CD4-positive, alpha-beta T cell treated with Interferon gamma for 1 hour (primary cell): ENCODE measurements at places on chromosomes 2 and 18.

GRCh38 chr18:58668211-58668610 is 3.1 kb upstream of the MALT1 start:
- DNase-seq, result no peak

DNA sequence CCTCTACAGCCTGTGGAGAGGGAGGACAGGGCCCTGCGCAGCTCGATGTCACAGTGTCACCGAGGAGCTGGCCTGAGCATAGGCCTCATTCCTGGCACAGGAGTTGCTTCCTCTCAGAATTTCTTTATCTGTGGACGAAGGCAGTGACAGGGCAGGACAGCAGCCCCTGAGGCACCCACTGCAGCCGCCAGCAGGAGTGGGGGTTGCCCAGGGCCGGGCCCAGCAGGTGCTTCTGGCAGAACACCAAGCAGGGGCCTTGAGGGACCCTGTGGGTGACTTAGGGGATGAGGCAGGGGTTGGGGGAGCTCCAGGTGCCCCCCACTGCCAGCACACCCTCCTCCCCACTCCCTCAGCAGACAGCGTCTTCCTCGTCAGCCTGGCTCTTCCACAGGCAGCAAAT is 290.0 kb downstream of the PHLPP1 start:
- DNase-seq, result no peak

- no peak for DNase-seq
Measured at GRCh38 chr2:30686000-30686399, 121.2 kb downstream of the CAPN13 start.

- no peak for DNase-seq
Measured at GRCh38 chr18:48294899-48295585, 114.1 kb downstream of the ZBTB7C start.

GRCh38 chr2:29293830-29294438 is 178.7 kb downstream of the CLIP4 start:
- DNase-seq, result no peak

- no peak for DNase-seq
Measured at GRCh38 chr18:13039806-13040205, 48.6 kb downstream of the CEP192 start.

DNA sequence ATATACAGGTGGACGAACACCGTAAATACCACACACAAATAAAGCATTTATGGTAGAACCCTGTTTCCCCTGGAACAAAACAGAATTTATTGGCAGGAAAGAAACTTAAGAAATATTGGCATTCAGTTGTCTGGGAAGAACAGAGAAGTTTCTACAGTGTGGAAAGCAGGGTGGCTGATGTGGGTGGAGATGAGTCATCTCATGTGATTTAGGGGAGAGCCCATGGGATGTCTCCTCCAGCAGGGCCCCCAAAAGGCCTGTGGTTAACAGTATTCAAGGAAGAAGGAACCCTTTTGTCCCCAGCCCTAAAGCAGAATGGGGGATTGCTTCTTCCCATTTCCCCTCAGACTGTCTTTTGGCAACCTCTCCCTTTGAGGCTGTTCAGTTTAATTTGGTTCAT is 24.2 kb downstream of the SIX3 start:
- DNase-seq, result no peak

DNA sequence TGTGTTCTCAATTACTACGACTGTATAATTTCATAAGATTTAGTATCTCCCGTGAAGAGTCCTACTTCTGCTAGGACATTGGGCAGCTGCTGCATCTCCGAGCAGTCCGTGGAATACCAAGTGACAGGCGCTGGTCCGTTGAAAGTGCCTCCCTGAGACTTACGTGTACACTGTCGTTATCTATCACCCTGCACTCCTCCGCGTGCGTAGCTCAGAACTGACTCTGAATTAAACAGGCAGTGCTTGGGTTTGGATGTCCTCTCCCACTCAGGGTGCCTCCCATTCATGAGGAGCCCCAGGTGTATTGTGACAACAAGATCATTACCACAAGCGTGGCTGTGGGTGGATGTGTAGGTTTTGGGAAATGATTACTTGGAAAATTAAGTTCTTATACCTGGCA is 148.4 kb downstream of the SH3RF3 start:
- no peak for DNase-seq

DNA sequence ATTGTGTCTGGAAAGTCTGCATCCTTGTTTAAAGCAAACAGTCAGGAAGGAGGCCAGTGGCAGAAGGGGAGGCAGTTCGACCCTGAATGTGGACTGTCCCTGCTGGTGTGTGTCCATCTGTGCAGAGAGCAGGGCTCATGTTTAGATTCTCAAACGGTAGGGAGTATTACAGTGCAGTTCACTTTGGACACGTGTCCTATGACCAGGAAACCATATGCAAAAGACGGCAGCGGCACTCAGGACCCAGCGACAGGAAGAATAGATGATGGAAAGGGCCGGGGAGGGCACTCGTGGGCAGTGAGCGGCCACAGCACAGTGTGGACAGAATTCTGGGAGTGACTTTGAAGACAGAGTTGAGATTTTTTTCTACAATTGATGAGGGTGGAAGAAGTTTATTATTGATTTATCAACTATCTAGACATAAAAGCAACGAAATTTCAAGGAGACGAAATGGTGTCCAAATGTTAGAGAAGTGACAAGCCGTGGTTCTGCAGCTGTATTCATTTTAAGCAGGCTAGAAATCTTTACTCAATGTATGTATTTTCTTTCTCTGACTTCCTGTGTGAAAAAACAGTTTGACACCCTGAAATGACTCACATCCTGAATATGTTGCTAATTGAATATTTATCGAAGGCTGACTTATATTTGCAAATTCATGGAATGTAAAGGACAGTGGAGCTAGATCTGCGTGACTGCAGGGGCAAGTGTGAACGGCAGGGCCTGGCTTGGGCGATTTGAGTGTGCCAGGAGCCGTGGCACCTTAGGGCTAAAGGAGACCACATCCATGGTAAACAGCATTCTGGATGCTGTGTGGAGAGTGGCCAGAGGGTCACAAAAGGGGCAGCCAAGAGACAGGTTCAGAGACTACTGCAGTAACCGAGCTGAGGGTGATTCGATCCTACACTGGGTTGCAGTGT is 214.2 kb downstream of the PTGR3 start:
- DNase-seq, result peak; percentile 28

- DNase-seq, result no peak
Measured at GRCh38 chr18:70127359-70127758, 78.1 kb downstream of the RTTN start.

DNA sequence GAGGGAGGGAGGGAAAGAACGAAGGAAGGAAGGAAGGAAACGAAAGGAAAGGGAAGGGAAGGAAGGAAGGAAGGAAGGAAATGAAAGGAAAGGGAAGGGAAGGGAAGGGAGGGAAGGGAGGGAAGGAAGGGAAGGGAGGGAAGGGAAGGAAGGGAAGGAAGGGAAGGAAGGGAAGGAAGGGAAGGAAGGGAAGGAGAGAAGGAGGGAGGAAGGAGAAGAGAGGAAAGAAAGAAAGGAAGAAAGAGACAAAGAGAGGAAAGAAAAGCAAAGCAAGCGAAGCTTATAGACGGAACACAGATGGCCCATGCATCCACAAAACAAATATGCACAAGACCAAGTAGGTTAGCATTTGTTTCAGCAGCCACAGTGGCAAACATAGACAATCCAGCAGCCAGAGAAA is 20.4 kb upstream of the GALNT3 start:
- no peak for DNase-seq

GRCh38 chr2:230227216-230227615 is 1.7 kb downstream of the SP140 start:
- no peak for DNase-seq

DNA sequence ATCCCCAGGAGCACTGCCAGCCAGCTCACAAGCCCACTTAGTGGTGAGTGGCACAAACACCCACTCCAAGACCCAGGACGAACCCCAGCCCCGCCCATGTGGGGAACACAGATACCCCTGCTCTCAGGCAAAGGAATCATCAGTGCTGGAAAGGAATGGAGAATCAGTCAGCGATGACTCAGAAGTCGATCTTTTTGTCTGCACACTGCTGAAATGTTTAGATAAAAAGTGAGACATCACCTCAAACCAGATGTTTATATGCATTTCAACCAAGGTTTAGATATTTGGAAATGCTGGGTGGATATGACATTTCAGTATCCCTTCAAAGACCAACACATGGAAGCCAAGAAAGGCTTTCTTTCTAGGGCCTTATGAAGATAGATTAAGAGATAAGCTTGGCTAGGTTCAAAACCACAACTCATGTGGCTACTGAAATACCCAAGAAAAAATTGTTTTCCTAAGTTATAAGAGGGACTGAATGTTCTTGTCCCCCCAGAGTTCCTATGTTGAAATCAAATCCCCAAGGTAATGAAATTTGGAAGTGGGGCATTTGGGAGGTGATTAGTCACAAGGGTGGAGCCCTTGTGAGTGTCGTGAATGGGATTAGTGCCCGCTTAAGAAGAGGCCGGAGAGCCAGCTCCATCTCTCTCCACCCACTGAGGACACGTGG is 43.7 kb downstream of the POU3F3 start:
- no peak for DNase-seq

DNA sequence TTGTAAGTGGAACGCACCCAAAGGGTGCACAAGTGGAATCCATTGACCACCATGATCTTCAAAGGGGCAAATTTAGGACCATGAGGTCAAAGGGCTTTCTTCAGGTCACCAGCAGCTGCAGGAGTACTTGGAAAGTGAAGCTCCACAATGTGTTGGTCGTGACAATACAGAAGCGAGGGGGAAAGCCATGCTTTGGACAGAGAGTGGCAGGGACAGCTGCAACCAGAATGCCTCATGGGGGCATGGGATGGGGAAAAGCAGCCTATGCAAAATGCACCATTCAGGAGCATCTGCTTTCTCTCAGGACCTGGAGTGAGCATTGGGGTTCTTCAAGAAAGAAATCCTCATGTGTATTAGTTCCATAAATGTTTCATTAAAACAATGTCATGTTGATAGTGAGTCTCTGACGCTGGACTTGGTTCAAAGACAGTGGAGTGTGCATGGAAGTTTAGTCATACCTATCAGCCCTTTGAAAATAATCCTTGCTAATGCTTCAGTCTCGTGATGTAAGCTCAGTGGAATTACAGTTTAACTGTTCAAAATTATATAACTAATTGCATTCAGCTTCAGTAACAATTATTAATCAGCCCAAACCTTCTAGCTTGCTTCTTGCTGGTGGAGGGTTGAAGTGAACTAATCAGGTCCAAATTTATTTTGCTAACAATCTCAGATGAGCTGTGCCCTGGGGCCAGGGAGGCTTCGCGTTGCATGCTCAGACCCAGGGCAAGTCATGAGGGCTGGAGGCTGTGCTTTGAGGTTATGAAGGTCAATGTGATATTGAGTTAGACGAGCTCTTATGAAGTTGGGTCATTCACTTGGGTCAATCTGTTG is 41.6 kb downstream of the ACKR3 start:
- DNase-seq, result no peak

GRCh38 chr2:96262306-96262705 is 3.5 kb downstream of the TMEM127 start:
- DNase-seq, result no peak

GRCh38 chr18:37514953-37515352 is 50.6 kb downstream of the CELF4 start:
- no peak for DNase-seq

GRCh38 chr2:183123959-183124221 is 353 bp upstream of the NUP35 start:
- no peak for DNase-seq

DNA sequence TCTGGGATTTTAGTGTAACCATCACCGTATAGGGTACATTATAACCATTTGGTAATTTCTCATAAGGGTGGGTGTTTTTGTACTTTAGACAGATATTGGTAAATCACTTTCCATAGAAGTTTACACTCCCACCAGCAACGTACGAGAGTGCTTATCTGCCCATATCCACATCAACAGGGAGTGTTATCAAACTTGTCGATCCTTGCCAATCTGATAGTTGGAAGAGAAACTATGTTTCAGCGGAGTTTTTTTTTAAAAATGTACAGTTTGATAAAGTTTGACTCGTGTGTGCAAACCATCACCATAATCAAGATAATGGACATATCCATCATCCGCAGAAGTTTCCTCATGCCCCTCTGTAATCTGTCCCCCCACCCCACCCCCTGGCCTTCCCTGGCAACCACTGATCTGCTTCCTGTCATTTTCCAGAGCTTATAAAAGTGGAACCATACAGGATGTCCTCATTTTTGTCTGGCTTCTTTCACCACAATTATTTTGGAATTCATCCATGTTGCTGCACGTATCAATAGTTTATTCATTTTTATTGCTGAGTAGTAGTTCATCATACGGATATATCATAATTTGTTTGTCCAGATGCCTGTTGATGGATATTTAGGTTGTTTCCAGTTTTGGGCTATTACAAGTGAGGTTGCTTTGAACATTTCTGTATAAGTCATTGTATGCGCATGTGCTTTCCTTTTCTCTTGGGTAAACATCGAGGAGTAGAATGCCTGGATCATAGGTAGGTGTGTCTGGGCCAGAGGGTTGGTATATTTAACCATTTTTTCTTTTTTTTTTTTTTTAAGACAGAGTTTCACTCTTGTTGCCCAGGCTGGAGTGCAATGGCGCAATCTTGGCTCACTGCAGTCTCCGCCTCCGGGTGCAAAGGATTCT is 18.6 kb downstream of the GLI2 start:
- DNase-seq, result no peak

DNA sequence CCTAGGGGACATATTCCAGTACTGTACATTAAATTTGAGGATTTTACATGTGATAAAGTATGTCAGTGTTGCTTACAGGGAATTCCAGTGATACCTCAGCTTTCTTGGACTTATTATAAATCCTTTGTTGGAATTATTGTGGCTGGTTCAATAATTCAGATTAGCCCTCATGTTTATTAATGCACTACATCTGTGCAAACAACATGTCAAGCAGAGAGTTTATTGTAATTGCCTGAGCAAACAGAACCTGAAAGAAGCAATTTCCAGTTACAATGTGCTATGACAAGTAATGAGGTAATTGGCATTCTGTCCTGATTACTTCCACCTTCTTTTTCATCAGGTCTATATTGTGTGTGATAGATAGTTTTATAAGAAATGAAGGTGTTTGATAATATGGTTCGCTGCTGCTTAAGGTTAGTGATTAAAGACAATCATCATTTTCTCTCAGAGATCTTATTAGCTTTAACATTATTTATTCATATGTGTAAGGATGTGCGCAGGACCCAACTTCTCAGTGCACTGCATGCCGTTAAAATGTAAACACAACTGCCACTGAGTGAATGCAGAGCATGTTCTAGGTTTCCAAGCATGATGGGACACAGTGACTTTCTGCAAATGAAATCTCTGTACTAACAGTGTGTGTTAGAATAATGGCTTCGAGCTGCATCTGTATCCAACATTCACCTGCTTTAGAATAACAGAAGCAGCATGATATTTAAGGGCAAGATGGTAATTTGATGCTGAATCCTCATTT is 973.7 kb upstream of the POU3F3 start:
- no peak for DNase-seq

DNA sequence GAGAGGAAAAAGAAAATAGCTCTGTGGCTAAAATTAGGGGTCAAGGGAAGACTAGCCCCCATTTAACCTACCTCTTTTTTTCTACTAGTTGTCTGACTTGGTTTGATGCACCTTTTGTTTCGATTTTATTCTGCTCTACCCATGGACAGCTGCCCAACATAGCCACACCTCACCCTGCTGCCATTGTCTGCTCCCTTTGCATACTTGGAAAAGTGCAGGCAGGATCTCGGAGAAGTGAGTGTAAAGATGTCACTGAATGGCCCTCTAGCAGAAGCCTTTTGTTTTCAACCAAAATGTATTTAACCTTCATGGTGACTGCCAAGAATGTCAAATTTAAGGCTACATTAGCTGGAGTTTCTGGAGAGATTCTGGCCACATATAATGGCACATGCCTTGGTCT is 62.9 kb downstream of the SETBP1 start:
- no peak for DNase-seq

GRCh38 chr2:237859082-237859433 is 365 bp upstream of the RAMP1 start:
- no peak for DNase-seq

- no peak for DNase-seq
Measured at GRCh38 chr18:58394046-58394445, 234.8 kb downstream of the ALPK2 start.

- DNase-seq, result no peak
Measured at GRCh38 chr2:219633276-219634065, 6.0 kb downstream of the SLC4A3 start.
